ENCODE measurements at places on chromosomes 5 and 9.

- no peak for DNase-seq
Observed at GRCh38 chr5:32601623-32602295, 16.4 kb downstream of the SUB1 start.

GRCh38 chr5:112933651-112934365, 11.8 kb upstream of the REEP5 start:
- DNase-seq: peak; percentile 76

GRCh38 chr9:36276781-36277181, 18.5 kb upstream of the GNE start:
- DNase-seq: peak; percentile 79

- no peak for DNase-seq
Observed at GRCh38 chr9:80964374-80964773, 725.0 kb downstream of the TLE1 start.

Data from HFFc6 (cell line).